ENCODE measurements at places on chromosomes 4 and X.

DNA sequence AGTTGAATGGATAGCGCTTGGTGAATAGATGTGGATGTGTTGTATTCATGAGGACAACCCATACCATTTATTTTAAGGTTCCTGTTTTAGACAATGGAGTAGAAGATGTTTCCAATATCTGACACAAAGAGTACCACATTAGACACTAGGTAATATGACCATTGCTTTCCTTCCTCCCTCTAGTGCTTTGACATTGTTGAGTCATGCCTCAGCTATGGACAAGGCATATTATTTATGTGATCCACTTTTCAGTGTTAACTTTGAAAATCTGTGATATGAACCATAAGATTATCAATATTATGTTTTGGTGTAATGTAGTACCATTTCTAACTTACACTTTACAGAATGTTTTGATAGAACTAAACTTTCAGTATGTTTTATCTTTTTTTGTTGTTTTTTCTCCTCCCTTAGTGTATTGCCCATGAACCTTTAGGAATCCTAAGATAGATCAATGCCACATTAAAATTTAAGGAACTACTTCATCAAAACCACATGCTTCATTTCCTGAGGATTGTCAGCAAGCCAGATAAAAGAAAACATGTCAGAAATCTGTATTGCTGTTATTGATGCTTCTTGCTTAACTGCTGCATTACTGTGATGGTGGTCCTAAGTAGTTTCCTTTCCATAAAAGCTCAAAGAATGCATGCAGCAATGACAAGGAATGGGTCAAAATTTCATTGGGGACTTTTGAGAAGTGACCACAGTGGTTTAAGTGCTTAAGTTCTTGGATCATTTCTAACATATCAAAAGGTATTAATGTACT is 105.0 kb downstream of the PCDH7 start:
- no peak for DNase-seq

DNA sequence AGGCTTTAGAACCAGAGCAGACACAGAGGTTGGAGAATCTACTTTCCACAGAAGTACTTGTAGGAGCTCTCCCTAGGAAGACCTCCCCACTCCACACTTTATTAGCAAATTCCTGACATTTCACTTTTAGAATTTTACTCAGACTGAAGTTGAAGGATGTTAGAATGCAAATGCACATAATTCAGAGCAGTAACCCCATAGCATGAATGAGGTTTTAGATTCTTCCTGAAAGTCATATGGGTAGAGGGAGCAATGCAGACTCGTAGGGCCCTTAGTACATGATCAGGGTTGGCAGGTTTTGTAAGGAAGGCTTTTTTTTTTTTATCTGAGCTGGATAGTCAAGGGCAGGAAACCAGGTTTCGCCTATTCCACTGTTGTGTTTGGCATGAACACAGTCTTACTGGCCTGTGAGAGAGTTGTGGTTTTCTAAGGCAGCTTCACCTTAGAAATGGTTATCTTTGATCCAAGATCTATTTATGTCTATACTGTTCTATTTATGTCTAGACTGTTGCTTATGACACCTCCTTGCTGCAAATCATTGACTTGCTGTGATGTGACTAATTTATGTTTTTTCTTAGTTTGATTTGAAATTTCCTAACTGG is 48.9 kb downstream of the SPATA18 start:
- no peak for DNase-seq

GRCh38 chr4:42391355-42391664 is 6.0 kb upstream of the SHISA3 start:
- DNase-seq: no peak

DNA sequence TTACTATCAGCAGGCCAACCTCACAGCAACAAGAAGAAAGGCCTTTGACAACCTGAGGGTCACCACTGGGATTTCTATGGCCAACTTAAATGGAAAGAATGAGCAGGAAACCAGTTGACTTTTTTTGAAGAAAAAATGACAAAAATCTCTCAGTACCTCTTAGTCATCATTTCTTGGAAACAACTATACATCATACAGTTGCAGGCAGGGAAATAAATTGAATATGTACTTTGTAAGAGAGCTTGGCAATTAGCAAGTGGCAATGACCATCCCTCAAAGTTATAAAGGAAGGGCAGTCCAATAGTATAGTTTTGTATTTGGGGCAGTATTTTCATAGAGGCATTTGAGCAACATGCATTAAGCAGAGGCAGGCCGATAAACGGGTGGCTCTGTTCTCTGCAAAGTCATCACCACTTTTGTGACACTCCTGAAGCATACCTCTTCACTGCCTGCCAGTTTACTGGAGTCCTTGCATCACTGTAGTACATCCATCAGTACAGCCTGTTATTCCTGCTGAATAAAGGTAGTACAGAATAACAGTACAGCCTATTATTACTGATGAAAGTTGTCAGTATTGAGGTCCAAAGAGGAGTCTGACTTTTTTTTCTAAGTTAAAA is 83.3 kb upstream of the AMELX start:
- DNase-seq: no peak

- no peak for DNase-seq
These were observed 152.4 kb downstream of the STAG2 start for GRCh38 chrX:124113621-124114600.

DNA sequence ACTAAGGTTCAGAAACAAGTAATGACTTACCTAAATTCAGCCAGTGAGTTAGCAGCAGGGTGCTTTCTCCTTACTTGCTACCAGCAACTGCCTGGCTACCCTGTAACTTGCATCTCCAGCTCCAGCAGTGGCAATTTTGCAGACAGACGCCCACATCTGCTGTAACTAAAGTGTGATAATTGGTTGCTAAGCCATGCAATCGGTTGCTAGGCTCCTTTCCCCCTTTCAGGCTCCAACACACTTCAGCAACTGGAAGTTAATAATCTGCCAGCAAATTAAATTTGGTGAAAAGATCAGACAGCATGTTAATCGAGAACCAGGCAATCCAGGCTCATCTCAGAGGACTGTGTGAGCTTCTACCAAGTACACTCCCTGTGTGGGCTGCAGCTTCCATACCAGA is 24.2 kb upstream of the ARHGEF9 start:
- DNase-seq: no peak

- DNase-seq: no peak
These were observed 2.6 kb downstream of the TMEM35A start for GRCh38 chrX:101081231-101081630.

GRCh38 chr4:6229095-6229494 is 28.7 kb upstream of the JAKMIP1 start:
- no peak for DNase-seq

- DNase-seq: no peak
These were observed 64.2 kb downstream of the IRF2 start for GRCh38 chr4:184409911-184410692.

DNA sequence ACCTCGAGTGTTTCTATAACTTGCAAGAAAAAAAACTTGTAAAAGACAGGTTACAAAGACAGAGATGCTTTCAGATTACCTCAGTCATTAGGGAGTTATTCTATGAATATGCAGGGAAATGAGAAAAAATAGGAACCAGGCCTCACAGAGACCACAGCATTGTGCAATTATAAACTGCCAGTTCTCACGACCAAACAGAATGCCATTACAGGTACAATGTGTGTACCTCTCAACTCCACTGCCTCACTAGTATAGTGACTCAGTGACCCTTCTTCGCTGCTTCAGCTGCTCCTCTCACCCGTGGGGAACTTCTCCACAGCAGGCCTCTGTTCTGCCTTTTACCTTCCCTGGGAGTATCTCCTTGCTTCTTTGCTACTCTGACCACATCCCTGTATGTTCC is 2.3 kb upstream of the HTATSF1 start:
- no peak for DNase-seq

DNA sequence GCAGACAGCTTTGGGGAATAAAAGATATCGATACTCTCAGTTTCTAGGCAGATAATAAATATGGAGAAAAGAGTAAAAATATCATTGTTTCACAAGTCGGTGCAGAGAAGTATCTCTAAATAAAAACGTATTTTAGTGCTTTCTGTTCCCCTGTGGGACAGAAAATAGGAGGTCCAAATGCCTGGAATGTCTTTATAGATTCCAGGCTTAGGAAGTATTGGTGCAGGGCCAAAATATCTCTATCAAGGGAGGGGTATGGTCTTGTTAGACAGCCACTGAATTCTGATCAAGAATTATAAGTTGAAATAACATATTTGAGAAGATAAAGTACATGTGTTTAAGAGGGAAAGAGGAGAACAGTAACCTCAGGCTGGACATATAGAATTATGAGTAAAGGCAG is 596.4 kb downstream of the PCDH18 start:
- no peak for DNase-seq

DNA sequence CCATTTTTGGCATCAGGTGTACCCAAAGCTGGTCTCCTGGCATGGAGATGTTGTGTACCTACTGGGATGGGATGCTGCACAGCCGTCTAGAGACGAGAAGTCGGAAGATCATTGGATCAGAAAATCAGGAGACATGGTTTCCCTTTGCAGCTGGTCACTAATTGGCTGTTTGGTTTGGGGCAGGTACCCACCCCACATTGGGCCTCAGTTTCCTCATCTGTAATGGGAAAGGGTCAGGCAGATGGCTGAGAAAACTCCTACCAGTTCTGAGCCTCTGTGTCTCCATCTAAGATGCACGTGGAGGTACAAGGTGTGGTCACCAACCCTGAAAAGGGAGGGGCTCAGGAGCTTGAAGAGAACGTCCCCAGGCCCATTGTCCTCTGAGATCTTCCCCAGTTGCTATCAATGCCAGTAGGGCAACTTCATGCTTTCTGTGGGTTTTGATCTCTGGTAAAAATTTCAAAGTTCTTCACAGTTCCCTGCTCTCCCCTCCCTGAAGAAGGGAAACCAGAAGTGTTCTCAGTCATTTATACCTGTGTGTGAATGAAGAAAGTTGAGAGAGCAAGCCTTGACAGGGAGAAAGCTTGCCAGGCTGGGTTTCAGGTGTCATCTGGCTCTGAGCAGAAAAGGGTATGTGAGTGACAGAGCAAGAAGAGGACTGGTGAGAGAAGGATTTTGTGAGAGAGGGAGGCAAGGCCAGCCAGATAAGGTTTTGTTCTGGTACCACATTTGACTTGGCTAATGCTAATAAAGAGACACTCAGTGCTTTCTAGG is 15.1 kb downstream of the TSC22D3 start:
- no peak for DNase-seq

- no peak for DNase-seq
These were observed 132.4 kb downstream of the CORIN start for GRCh38 chr4:47705326-47705981.

DNA sequence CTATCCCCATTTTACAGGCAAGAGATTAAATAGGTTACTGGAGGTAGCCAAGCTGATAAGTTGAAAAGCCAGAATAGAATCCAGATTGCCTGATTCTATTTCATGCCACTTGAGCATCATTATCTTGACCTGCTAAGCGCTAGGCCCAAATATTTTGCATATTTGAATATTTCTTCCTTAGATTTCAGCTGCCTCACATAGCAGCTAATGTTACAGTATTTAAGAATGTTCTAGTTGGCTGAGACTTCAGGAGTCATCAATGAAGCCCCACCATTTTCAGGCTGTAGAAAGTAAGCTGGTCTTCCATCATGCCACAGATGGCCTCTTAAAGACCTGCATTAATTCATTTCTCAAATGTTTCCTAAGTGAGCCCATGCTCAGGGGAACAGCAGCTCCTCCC is 121.4 kb downstream of the SHROOM3 start:
- DNase-seq: no peak

Measured in ovary (tissue), 10 donors.